ENCODE measurements at places on chromosomes 1 and 21. TPM values are rescaled to one million over a fixed set of nuclear protein-coding genes. Genes with fewer than 3 reads are reported as not detected.

The S100A1 gene
- polyA plus RNA-seq = 3.4 TPM

The PTPN7 gene
- polyA plus RNA-seq = 75.2 TPM

The OR2T29 gene
- polyA plus RNA-seq = not detected

The LCE1E gene
- polyA plus RNA-seq = 0.30 TPM

The HLX gene
- 6.5 TPM for polyA plus RNA-seq

The AVPR1B gene
- polyA plus RNA-seq = 0.23 TPM

The IGSF3 gene
- polyA plus RNA-seq = 6.4 TPM

The GPR25 gene
- 0.07 TPM for polyA plus RNA-seq

The BACE2 gene
- polyA plus RNA-seq = 17.6 TPM

The BARHL2 gene
- polyA plus RNA-seq = not detected

The COX20 gene
- 60.8 TPM for polyA plus RNA-seq

The SLC9C2 gene
- 0.14 TPM for polyA plus RNA-seq

The HHIPL2 gene
- 0.57 TPM for polyA plus RNA-seq

The LAD1 gene
- polyA plus RNA-seq = 19.5 TPM

The REN gene
- polyA plus RNA-seq = 1.9 TPM

The SYDE2 gene
- 1.1 TPM for polyA plus RNA-seq

The GBP1 gene
- polyA plus RNA-seq = 53.0 TPM

The EVI5 gene
- 2.8 TPM for polyA plus RNA-seq

The CDC14A gene
- polyA plus RNA-seq = 9.8 TPM

The RYR2 gene
- polyA plus RNA-seq = 0.21 TPM

Measured in thymus (tissue), 14 donors.